ENCODE measurements at places on chromosomes 4 and X.

DNA sequence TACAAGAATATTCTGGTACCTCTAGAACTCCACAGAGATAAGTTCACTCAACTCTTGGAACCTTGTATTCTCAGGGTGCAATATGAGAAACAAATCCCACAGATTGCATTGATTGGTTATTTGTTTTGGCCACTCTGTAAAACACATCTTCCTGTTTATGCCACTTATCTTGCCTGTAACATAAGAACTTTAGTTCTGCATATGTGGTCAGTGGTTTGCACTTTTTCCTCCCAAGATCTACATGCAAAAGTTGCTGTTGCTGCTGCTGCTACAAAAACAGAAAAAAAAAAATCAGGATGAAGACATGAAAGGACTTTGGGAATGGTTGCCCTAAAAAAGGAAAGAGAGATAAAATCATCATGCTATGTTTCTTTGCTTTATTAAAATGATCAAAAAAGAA, 9.6 kb downstream of the ODAPH start:
- no peak for DNase-seq

GRCh38 chr4:157527954-157528353, 307.4 kb downstream of the GRIA2 start:
- DNase-seq, result no peak

- no peak for DNase-seq
These were observed 88.3 kb downstream of the AMELX start for GRCh38 chrX:11381464-11381863.

GRCh38 chrX:49242545-49243066, 7.3 kb downstream of the CCDC22 start:
- DNase-seq, result no peak

- no peak for DNase-seq
These were observed 20.2 kb downstream of the TMEM31 start for GRCh38 chrX:103730796-103731493.

DNA sequence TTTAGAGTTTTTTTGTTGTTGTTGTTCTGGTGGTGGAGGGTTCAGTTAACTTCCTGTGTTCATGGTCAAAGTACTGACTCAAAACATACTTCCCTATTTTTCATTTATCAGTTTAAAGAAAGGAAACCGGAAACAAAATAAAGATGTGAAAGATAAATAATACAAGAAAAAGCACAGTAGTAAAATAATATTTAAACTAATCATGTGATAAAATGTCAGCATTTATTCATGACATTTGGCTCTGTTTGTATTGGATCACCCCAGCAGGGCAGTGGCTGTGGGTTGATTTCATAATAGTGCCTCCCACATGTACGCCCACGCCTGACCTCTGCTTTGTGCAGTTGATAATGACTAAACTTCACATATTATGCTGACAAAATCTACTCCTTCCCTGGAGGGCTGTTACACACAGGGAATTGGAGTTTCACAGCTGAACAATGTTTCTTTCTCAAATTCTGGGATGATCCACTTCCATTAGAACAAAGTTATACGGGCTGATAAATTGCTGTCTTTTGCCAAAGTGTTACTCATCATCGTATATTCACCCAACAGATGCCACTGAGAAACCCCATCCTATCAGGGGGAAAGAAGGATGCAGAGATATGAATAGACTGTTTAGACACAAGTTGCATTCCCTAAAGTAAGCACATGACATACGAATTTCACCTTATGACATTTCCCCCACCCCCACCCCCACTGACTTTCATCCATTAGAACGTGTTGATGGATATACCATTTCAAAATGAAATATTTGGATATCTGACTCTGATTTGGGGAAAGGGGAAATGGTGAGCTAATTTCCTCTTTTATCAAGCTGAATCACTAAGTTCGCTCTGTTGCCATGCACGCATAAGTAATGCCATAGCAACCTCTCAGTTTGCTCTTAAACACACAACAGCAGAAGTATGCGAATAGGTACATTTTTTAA, 48.3 kb downstream of the AMELX start:
- DNase-seq, result peak; percentile 63

GRCh38 chrX:148507418-148507817, 7.0 kb downstream of the AFF2 start:
- no peak for DNase-seq

- no peak for DNase-seq
These were observed 161.7 kb upstream of the NAP1L5 start for GRCh38 chr4:88859191-88859812.

DNA sequence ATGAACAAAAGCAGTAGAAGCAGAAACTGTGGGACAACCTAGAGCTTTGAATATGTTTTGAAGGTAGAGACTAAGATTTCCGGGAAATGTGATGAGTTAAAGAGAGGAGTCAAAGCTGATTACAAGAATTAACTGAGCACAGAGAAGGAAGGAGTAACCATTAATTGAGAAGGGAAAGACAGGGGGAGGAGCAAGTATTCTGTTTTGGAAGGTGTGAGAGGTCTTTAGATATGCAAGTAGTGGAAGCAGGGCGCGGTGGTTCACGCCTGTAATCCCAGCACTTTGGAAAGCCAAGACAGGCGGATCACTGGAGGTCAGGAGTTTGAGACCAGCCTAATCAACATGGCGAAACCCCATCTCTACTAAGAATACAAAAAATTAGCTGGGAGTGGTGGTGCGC, 171.5 kb downstream of the FSTL5 start:
- no peak for DNase-seq

DNA sequence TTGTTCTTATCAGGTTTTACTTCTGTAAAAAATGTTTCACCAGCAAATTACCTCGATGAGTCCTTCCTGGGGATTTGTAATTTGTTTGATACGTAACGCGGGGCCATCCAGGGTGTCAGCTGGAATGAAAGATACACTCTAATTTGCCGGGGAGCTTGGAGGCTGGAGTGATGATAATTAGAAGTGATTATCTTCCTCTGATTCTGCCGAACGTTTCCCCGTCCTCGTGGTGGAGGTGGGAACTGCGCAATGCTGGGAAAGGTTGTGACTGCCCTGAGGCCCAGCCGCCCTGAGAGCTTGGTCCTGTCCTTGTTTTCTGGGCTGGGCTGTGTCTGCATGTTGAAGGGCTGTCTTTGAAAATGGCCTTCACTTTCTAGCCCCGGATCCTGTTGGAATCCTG, 48.0 kb downstream of the SORCS2 start:
- DNase-seq, result no peak

DNA sequence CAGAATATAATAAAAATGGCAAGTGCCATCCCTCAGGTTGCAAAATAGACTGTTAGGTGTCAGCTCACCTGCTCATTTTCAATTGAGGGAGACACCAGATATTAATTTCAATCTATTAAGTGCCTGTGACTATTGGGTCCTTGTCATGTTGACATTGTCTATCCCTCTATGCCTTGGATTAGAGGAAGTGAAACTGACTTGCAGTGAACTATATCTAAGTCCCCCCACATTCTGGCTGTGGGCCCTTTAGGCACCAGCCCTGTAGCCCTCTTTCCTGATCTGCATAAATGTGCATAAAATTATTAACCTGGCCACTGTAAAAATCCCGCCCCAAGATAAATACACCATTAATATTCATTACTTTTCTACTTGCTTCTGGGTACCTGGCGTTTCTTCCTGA, 293.0 kb upstream of the CLNK start:
- DNase-seq, result no peak

GRCh38 chrX:15751155-15751819, 13.2 kb downstream of the CA5B start:
- DNase-seq, result no peak

- DNase-seq, result no peak
These were observed 53.8 kb downstream of the ZFYVE28 start for GRCh38 chr4:2364654-2365053.

DNA sequence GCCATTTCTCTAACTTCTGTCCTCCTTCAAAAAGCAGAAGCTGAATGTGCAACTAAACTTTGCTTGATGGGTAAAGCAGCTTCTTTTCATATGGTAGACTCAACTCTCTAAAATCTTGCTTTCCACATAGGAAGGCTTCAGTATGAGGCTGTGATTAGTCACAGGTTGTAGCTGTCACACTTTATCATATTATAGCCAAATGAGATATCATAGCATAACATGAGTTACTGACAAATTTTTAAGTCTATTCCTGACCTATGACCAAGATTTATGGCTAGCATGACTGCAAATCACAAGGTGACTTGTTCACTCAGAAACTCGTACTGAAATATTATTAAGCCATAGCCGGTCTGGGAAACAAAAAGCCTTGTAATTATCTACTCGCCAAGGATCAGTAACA, 998.6 kb downstream of the RPA4 start:
- DNase-seq, result no peak

DNA sequence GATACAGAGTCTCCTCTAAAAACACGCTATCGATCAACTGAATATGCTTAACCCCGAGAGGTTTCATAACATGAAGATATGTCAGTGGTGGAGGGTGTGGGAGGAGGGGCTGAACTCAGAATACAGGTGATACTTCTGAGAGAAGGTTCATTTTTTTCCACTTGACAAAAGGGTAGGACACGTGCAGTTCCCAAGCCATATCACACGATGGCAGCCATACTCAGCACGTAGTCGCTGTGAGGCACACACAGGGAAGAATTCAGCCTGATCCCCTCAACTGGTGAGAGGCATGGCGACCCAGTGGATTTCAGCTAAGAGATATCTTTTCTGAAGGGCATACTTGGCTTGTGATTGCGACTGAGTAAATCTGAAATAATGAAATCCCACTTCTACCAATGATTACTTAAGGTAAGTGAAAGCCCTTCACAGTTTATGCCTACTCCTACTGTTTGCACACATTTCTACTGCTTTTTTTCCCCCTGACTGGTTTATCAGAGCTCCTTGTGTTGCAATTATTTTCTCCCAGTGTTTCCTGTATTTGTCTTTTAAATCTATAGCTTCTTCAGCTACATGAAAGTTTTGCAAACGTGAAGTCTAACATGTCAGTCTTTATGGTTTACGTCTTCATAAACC, 133.1 kb downstream of the CORIN start:
- DNase-seq, result no peak

DNA sequence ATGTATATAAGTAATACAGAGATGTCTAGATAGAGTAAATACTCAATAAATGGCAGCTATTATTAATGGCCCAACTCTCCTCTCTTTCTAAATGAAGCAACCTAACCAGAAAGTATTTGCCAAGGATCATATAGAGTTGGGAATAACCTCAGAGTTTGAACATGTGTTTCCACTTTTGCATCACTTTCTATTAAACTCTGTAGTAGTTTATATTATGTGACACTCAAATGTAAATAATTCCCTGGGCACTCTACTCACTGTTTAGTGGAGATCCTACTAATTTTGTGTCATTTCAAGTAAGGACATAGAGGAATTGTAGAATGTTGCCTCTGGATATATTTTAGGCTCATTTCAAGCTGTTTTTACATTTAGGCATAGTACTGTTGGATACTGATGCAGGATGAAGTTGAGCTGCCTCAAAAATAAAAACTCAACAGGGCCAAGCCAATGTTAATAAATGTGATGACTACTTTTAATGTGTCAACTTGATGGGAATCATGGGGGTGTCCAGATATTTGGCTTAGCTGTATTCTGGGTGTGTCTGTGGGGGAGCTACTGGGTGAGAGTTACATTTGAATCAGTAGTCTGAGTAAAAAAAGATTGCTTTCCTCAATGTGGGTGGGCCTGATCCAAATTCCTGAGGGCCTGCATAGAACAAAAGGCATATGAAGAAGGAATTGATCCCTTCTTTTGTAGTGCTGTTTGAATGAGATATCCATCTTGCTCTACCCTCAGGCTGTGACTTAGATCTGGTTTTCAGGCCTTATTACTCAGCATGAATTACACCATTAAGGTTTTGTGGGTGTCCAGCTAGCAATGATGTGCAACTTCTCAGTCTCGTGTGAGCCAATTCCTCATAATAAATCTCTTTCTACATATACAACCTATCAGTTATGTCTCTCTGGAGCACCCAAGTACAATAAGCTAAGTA, 1368.2 kb downstream of the STIM2 start:
- no peak for DNase-seq

GRCh38 chrX:149010853-149011224, 494.3 kb downstream of the IDS start:
- no peak for DNase-seq

GRCh38 chrX:133638285-133638684, 223.0 kb upstream of the GPC4 start:
- DNase-seq, result no peak

GRCh38 chr4:145001635-145002034, 96.4 kb downstream of the ANAPC10 start:
- no peak for DNase-seq

- no peak for DNase-seq
These were observed 175.7 kb upstream of the BCOR start for GRCh38 chrX:40273356-40274050.

- DNase-seq, result no peak
These were observed 217.5 kb upstream of the GYPA start for GRCh38 chr4:144357975-144358374.

DNA sequence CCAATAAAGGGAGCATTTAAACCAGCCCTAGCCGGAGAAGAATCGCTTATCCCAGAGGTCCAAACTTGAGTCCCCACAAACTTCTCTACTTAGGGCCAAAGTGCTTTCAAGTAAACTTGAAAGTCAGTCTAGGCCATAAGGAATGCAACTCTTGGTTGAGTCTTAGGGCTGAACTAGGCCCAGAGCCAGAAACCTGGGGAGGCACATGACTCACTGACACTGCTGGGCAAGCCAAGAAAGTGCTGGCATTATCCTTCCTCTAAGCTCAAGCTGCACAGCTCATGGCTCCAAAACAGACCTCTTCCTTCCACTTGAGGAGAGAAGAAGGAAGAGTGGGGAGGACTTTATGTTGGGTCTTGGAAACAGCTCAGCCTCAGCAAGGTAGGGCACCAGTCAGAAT, 1257.3 kb upstream of the DIAPH2 start:
- no peak for DNase-seq

- no peak for DNase-seq
These were observed 201.6 kb downstream of the ADGRL3 start for GRCh38 chr4:61401771-61402170.

- no peak for DNase-seq
These were observed 3.6 kb downstream of the IRS4 start for GRCh38 chrX:108732630-108733321.

DNA sequence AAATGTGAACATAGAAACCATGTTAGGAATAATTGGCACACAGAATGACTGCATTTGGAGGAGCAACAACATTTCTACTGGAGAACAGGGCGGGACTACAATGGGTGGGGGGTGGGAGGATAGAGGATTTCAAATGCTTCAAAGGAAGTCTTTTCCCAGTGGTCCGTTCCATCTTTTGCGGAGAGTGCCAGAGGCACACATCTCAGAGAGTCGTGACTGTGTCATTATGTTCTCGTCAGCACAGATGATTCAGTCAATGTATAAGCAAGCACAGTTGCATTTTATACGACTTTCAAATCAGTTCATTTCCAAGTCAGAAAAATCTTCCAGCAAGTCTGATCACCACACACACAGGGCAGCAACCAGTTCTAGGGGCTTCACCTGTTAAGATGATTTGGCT, 22.7 kb upstream of the GPR50 start:
- no peak for DNase-seq

GRCh38 chr4:6752486-6752829, 30.1 kb upstream of the KIAA0232 start:
- no peak for DNase-seq
